Sciatic nerve (tissue), 2 donors: ENCODE measurements at places on chromosomes 7 and 10. TPM values are rescaled to one million over a fixed set of nuclear protein-coding genes. Genes with fewer than 3 reads are reported as not detected.

GRCh38 chr7:57204411-57204811, 72.2 kb upstream of the ZNF479 start:
- DNase-seq = peak; percentile 14

DNA sequence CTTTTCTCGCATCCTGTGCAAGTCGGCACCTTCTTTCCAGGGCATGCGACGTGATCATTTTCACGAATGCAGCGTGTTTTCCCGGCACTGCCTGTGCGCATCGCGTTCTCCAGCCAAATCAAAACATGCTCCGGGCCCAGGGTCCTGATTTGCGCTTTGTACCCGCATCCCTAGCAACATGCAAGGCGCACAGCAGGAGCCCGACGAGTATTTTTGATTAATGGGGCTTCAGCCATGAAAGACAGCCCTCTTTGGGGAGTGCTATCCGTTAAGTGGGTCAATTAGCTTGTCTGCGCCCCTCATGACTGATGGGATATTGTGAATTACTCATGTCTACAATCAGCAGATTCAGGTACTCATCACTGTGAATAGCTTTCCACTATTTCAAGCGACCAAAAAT, 243.3 kb upstream of the RNF32 start:
- DNase-seq = no peak

- no peak for DNase-seq
Measured at GRCh38 chr7:14841869-14842268, 60.7 kb downstream of the DGKB start.

DNA sequence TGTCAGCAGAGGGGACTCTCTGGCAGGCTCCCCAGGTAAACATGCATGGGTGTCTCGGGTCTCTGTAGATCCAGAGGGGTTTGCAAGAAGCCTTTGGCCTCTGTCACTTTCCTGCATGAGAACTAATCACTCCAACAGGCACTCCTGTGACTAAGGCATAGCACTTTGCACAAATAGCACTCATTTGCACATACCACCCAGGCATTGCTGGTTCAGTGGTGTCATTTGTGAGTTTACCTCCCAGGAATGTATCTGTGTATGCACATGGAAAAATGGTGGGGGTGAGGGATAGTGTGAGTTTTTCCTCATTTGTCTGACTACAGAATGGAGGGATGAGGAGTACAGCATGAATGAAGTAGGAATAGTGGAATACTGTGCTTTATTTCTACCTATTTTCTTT, 39.5 kb downstream of the CNNM1 start:
- DNase-seq = no peak

DNA sequence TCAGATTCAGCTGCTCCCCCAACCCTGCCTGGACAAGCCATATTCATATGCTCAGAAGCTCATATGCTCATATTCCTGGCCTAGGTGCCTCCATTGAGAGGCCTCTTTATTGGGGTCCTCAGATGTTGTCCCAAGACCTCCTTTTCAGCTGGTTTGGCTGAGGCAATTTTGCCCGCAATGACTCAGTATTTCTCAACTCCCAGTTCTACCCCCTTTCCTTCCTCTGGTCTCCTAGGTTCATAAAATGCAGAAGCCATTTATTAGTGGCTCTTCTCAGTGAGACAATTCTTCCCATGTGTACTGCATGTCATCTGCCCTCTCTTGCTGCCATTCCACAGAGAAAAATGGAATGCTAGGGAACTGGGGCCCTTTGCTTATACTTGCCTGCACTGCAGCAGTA, 110.7 kb downstream of the INHBA start:
- no peak for DNase-seq

DNA sequence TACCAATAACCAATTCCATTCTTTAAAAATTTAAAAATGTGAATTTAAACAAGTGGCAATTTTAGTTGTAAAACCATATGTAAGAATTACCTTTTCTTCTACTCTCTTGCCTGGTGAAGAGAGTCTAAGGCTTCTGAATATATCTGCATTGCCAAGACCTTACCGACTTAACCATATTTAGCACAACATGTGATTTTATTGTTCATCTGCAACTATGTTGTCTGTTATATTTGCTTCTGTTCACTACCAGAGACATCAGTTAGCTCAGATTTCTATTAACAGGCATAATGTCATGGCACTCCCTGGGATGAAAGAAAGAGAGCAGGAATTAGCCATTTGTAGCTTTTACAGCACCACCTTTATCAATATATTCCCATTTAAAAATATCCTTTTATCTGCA, 55.3 kb downstream of the CHN2 start:
- no peak for DNase-seq

DNA sequence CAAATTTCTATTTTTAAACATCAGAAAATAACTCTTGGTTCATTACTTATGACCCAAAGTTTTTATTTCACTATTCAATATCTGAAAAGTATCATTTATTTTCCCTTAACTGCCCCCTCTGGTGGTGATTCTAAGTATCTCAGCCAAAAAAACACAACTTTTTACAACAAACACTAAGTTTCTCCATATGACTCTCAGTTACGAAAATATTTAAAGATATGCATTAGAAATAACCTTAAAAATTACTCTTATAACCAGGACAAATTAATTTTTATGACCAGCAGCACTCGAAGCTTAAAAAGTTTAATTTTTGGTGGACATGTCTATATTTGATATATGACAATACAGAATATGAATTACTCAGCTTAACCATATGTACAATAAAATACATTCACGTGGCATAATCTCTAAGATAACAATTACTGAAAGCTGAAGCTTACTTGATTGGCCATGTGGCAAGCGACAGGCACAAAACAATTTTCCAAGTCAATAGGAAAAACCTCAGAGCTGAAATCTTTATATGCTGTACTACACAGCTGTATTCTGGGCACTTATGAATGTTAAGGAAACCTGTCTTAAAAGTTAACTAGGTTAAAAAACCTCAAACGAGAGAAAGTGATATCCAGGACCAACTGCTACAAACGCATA, 2.3 kb downstream of the HNRNPA2B1 start:
- no peak for DNase-seq

- DNase-seq = peak; percentile 63
Measured at GRCh38 chr7:114921631-114922025, 266 bp upstream of the MDFIC start.

DNA sequence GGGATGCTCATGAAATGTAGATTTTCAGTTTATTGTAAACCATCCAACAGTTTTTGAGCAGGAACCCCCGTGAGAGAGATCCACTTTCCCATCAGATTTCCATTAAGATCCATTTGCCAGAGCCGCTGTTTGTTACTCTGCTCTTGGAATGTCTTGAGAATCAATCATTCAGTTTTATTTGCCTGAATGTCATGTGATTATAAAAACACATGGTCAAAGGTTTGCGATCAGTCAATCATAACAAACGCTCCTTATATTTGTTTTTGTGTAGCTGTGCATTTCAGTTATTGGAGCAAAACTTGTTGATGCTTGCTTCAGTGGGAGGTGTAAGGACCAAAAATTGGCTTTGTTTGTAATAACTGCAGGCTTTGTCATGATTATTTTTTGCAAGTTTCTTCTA, 155.8 kb upstream of the RHOBTB1 start:
- DNase-seq = no peak

- DNase-seq = no peak
Measured at GRCh38 chr10:75547391-75548298, 116.2 kb downstream of the LRMDA start.

DNA sequence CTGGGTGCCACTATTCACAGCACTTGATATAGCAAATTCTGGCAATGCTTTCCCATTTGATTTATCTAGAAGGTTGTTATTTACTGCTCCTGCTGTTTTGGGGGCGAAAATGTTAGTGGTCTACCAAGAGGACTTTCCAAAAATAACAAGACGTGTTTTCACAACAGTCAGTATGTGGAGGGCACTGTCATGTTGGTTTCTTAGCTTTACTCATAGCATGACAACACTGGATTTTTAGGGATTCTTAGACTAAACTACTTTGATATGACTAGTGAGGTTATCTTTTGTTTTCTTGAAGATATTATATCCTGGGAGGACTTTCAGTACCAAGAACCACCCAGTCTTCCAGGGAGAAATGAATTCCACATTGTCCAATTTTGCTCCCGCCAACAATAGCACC, 49.4 kb downstream of the NUDCD3 start:
- no peak for DNase-seq

GRCh38 chr10:77899080-77899477, 27.5 kb downstream of the DLG5 start:
- DNase-seq = no peak

The LRRC17 gene
- total RNA-seq = 4.2 TPM
